Posterior vena cava (tissue), 2 donors: ENCODE measurements at places on chromosomes 4 and X. TPM values are rescaled to one million over a fixed set of nuclear protein-coding genes. Genes with fewer than 3 reads are reported as not detected.

- no peak for DNase-seq
These were observed 54.9 kb downstream of the STOX2 start for GRCh38 chr4:183960046-183960420.

Gene VCX3B
- not detected for total RNA-seq

Gene TMEM31
- not detected for total RNA-seq

GRCh38 chr4:186216465-186217024, 10.8 kb upstream of the KLKB1 start:
- no peak for DNase-seq

Gene CCDC120
- 4.1 TPM for total RNA-seq

Gene HMX1
- not detected for total RNA-seq

GRCh38 chrX:45191383-45191782, 9.3 kb downstream of the DIPK2B start:
- no peak for DNase-seq

GRCh38 chr4:88628746-88629145, 36.5 kb downstream of the HERC3 start:
- no peak for DNase-seq

Gene TRAPPC11
- total RNA-seq = 35.1 TPM
